ENCODE measurements at places on chromosomes 4 and X.

DNA sequence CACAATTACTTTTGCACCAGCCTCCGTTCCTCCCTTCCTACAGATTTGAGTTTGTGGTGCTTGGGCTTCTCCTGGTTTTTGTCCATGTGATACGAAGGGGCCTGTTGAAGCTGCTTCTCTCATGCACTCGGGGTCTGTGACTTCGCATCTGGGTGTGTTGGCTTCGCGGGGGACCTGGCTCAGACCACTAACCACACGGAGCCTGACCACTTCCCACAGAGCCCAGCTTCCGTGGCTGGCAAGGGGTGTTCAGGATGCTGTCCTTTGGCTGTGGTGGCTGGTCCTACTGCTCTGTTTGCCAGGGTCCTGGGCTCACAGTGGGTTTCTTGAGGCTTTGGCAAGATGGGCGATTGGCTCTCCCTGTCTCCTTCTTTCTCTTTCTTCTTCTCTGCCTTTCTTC is 19.8 kb upstream of the XG start:
- DNase-seq: no peak

GRCh38 chr4:105196523-105197145 is 50.0 kb downstream of the TET2 start:
- DNase-seq: no peak

DNA sequence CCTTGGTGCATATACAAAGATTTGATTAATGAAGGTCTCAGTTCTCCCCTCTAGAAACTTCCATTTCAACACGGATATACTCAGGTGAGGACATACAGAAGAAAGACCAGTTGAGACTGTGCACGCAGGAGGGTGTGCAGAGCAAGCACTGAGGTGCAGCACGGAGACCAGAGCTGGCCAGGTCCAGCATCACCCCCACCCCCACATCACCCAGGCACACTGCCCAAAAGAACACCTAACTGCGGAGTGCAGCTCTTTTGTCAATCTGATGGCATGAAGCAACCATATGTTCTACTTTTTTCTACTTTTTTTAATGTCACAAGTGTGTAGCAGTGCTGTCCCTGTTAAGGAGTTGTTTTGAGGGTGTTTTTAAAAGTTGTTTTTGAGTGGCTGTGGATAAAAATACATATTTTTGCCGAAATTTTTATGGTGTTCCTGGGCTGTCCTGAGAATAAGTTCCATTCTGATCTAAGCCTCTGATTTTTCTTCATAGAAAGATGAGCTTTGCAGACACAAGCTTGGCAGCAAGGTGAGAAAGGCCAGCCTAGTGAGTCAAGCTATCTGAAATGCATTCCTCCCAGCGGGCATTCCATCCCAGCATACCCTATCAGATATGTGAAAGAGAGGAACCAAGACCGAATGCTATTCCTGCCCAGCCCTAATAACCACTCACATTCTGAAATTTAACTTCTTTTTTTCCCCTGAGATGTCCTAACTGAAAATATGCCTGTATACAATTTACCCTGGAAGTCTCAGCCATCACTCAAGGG is 173.7 kb downstream of the PTTG2 start:
- DNase-seq: no peak

DNA sequence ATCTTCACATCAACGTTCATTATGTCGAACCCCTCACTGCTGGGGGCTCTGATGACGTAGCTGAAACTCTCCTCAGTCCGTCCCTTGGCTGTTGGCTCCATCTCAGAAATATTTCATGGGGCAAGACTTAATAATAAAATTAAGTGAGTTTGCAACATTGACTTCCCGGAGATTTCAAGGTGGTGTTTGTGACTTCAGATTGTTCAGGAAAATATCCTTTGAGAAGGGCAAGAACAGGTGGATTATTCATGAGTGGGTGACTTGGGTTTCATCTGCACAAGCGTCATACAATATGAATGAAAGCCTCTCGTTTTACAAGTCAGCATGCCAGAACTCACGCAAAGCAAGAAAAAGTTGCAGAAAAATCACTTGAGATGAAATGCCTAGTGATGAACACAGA is at the start of gene C4orf50:
Gene C4orf50, minus strand, starts transcription at position 101 of the 400 bp plus-strand sequence.
- DNase-seq: no peak

DNA sequence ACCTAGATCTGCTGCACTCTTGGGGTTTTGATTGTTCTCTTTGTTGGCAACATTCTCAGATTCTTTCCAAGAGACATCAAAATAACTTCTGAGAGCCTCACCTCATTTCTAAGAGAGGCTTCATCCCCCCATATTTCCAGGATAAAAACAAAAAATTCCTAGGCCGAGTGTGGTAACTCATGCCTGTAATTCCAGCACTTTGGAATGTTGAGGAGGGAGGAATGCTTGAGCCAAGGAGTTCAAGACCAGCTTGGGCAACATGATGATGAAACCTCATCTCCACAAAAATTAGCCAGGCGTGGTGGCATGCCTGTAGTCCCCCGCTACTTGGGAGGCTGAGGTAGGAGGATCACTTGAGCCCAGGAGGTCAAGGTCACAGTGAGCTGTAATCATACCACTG is 477.0 kb downstream of the INPP4B start:
- DNase-seq: no peak

DNA sequence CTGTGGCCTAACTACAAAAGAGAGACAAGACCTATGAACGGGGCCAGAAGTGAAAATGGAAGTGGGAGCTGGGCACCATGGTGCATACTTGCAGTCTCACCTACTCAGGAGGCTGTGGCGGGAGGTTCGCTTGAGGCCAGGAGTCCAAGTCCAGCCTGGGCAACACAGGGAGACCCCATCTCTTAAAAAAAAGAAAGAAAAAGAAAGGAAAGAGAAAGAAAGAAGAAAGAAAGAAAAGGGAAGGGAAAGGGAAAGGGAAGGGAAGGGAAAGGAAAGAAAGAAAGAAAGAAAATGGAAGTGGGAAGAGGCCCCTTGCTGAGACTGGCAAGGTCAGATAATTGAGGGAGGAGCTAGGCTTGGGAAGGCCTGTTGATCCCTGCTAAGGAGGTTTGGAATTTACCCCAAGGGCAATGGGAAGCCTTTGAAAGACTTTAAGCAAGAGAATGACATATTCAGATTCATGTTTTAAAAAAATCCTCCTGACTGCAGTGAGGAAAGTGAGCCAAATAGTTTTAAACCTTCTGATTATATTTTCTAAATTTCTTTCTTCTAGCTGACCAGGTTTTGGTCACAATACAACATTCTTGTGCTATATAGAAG is 17.7 kb upstream of the HERC5 start:
- peak; percentile 5 for DNase-seq

DNA sequence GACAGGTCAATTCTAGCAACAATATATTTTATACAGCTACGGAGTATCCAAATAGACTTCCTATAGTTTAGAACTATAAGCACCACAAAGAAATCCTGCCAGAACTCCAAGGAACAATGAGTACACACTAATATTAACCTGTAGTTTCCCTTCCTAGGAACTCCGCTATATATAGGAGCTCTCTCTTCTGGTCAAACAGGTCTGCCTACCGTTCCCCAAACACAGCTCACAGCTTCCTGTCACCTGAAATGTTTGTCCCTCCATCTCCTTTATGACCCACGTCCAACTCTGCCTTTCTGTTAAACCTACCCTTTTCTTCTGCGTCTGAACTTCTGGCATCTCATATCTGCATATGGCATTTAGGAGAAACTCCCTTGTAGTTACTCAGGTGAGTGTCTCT is 10.5 kb upstream of the GJB1 start:
- DNase-seq: no peak

GRCh38 chr4:151922306-151922705 is 161.5 kb upstream of the GATB start:
- no peak for DNase-seq

DNA sequence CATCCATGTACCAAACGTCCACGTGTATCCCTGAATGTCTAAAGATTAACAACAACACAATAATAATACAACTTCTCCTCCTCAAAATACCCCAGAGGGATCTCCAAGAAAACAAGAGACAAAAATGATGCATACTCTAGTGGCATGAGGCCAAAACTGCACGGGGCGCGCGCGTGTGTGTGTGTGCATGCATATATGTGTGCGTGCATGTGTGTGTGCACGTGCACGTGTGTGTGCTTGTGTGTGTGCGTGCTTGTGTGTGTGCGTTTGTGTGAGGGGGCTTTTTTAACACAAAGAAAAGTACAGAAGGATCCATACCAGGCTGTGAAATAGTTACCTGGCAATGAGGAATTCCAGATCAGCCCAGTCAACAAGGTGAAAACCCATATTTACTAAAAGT is 48.5 kb downstream of the PRKX start:
- DNase-seq: no peak

- DNase-seq: no peak
Measured at GRCh38 chr4:48032721-48033120, 16.1 kb downstream of the NIPAL1 start.

DNA sequence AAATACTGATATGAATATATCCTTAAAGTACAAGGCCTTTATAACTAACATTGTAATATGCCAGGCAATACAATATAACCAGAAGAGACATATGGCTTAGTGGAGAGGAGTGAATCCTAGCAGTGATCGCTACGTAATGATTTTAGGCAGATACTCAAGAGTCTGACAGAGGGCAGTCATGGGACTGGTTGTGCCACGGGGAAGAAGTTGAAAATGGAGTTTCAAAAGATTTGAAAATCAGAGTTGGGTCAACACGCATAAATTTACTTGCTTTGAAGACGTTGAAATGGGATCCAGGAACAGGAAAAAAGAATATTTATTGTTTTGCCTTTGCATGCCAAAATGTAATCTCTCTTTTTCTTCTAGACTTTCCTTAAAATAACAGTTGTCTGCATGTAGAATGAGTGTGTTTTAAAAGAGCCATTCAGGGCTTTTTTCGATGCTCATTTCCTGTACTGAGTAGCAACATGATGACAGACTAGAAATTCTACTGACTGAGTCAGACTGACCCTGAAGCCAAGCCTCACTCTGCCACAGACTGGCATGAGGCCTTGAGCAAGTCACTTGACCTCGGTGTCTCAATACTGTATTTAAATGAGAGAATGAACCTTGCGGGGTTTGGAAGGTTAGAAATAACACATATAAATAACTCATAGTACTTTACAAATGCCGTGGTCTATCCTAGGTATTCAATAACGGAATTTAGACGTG is 8.1 kb upstream of the SMS start:
- peak; percentile 81 for DNase-seq

DNA sequence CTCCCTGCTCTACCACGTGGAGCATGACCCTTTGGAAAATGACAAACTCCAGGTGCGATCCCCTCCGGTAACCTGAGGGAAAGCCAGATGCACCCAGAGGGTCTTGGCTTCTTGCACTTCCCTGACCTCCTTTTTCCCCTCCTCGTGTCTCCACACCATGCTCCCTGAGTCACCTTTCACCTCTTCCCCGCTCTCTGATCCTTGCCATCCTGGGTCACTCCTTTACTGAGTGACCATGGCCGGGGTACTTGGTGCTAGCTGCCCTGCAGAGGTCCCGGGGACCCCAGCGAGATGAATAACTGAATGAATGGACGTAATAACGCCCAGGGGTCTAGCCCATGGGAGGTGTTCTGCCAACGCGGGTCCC is 401 bp upstream of the ZFP92 start:
- DNase-seq: no peak
